ENCODE measurements at places on chromosomes 16 and 17.

DNA sequence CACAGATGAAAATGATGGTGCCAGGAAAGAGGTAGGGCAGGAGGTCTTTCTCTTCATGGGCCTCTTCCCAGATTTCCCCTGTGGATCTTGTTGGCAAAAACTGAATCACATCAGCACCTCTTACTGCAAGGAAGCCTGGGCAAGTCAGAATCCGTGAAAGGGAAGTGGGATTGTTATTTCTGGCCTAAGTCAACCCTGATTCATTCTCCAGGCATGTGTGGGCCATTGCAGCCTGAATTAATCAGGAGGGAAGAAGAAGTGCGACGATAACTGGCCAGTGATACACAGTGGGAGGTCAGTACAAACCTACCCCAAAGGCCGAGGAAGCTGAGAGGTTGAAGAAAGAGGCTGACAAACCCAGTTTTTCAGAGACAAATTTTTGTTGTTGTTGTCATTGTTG is 17.9 kb upstream of the NSMCE1 start:
- DNase-seq, result no peak

DNA sequence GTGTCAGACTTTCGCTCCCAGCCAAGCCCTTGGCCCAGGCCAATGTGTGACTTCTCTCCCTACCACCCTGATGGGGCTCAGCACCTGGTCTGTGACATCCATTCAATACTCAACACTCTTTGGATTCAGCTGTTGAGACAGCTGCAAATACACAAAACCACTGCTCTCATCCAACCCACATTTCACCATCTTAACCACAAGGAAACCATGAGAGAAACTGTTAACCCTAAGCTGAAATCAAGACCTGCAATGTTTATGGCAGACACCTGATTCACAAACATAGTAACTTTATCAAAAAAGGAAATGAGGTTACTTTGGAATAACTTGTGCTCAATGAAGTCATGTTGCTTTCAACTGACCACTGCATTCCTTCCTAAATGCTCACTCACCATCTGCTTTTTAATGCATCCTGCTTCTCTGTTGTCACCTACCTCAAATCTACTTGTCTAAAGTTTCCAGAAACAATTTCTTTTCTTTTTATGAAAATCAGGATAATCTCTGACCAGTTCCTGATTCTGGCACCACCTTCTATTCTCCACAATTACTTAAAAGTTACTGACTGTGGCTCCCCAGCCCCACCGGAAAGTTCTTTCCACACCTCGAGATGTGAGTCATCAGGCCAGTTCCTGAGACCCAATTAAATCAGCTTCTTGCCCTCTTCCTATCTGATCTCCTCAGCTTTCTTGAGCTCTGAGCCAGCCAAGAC is 88.2 kb downstream of the NOG start:
- DNase-seq, result no peak

DNA sequence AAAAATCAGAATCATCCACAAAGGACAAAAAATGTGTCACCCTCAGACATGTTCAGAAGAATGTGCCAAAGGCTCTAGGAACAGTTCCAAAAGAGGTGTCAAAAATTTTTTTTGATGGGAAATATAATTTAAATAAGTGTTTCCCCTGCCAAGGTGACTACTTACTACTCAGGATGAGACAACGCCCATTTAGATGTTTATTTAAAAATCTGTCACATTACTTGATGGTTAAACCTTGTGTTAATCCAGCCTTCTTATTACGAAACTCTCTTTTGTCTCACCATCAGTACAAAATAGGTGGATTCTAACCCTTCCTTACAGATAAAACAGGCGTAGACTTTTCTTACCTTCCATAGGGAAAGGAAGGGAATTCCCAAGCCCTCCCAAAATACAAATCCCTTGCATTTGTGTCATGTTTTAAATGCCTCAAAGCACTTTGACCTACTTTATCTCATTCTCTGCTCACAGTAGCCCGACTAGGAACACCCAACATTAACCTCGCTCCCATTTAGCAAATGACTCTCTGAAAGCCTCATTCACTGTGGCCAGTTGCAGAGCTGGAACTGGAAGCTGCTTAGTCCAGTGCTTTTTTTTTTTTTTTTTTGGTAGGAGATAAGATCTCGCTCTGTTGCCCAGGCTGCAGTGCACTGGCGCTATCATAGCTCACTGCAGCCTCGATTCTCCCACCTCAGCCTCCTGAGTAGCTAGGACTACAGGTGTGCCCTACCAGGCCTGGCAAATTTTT is 5.8 kb upstream of the GNA13 start:
- DNase-seq, result no peak

- DNase-seq, result no peak
Observed at GRCh38 chr16:87409781-87410180, 17.6 kb downstream of the MAP1LC3B start.

GRCh38 chr16:85898521-85899442 is at the start of gene IRF8:
Gene IRF8 (plus strand): TSS chr16:85899162. CDS start chr16:85903016, 3,854 bp downstream.
- no peak for DNase-seq

DNA sequence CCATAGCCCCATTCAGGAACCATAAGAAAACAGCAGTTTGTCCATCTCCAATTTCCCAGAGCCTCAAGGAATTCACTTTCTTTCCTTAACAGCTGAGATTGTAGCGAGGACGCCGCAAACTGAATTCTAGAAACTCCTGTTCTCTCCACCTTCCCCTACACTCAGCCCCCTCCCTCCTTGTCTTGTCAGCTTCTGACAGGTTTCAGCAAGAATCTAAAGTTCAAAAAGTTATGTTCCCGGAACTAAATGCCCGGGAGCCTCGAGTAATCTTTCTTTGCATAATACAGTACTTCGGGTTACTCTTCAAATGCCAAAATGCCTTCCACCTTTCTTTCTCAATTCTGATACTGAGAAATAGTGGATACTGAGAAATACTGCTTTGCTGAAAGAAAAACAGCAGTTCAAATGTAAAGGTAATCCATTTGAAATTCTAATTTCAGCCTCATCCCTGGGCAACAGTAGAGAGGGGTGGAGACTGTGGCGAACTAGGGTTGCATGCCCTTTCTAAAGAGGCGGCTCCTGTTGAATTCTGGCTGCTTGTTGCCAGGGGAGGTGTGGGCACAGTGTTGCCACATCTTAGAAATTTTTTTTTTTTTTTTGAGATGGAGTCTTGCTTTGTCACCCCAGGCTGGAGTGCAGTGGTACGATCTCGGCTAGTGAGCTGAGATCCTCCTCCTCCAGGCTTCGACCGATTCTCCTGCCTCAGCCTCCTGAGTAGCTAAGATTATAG is 63.5 kb upstream of the USP7 start:
- DNase-seq, result no peak

DNA sequence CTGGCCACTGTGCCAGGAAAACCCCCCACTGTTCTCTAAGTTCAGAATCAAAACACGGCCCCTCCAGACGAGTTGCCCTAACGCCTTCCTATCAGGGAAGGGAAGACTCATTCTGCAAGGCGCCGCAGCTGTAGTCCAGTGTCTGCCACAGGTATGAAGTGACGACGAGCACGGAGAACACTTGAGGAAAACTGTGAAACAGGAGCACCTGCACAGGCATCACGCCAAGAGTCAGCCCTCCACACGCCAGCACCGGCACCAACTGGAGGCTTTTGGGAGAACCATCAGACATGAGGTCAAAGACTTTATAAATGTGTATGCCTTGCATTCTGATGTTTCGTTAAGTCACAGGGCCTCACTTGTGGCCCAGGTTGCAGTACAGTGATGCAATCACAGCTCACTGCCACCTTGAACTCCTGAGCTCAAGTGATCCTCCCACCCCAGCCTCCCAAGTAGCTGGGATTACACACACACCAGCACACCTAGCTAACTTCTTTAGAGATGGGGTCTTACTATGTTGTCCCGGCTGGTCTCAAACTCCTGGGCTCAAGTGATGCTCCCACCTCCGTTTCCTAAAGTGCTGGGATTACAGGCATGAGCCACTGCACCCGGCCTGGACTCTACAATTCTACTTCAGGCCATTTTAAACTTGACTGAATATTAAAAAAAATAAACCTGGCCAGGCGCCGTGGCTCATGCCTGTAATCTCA is 22.9 kb downstream of the KLHDC4 start:
- no peak for DNase-seq

GRCh38 chr16:48608871-48609651 is 919 bp downstream of the N4BP1 start:
- DNase-seq, result no peak

- no peak for DNase-seq
Observed at GRCh38 chr16:31253642-31254045, 6.1 kb upstream of the ITGAM start.

Data from esophagus squamous epithelium (tissue), 5 donors.